Activated T-helper 9 cell treated with anti-CD3 and anti-CD28 coated beads, Interleukin-2, amount 50 U/mL, for 16 hours (primary cell): ENCODE measurements at places on chromosomes 6 and 20.

DNA sequence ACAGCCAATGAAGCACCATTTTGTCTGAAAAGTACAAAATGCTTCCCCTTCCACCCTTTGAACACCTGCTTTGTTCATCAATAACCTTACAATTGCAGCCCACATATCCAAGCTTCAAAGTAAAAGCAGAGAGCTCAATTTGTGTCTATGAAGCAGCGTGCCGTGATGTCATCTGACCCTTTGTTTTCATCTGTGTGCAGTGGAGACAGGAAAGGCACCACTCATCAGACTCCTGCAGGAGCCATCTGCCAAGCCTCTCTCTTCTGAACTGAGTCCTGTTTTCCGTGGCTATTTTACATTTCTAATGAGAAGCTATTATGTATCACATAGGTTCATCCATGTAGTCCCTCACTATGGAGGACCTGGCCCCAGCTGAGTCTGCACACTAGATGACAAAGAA, 7.5 kb upstream of the LY86 start:
- no peak for DNase-seq

DNA sequence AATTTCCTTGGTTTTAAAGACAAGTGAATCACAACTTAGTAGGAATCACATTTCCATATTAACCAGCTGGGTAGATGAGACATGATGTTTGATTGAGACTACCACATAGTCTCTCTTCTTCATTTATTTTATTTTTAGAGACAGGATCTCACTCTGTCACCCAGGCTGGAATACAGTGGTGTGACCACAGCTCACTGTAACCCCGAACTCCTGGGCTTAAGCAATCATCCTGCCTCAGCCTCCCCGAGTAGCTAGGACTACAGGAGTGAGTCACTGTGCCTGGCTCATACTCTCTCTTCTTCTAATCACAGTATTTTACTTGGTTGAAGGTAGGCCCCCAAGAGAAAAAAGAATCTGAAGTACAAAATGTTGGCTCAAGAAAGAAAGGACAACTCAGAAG, 80.2 kb upstream of the ASF1A start:
- DNase-seq, result no peak

GRCh38 chr6:154783229-154783628, 50.0 kb downstream of the SCAF8 start:
- no peak for DNase-seq

GRCh38 chr6:17984812-17985670, 2.4 kb downstream of the KIF13A start:
- DNase-seq, result no peak

DNA sequence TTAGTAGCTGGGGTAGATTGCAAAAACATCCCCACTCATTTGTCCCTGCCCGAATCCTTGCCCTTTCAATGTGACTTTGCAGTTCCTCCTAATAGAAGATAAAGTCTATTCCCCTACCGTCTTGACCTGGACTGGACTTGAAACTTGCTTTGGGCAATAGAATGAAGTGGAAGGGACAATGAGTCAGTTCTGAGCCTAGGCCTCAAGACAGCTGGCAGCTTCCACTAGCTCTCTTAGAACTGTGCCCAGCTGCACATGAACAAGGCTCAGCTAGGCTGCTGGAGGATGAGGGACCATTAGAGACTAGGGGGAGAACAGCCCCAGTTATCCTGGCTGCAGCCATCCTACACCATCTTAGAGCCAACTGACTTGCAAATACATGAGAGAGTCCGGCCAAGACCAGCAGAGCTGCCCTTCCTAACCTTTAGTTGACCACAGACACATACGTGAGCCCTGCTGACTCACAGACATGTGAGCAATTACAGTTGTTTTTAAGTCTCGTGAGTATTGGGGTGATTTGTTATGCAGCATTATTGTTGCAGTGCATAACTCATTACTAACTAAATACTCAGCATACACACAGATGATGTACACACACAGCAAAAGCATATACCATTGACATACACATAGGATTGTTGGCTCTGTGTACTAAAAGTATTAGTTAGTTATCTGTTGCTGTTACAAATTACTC, 105.5 kb downstream of the DHX35 start:
- DNase-seq, result no peak

DNA sequence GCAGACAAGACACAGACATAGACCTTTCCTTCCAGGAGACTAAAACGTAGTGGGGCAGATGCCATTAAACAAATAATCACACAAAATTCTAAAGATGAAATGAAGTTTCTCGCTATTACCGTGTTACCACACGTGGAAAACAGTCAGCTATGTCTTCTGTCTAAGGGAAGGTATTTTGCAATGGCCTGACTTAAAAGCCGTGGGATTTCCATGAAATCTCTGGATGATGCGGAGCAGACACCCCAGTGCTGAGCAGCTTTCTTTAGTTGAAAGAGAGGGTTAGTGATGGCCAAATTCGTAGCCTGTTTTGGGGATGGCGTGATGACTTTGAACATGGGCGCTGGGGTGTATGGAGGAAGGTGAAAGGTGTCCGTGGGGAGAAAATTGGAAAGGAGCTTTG, 281.8 kb downstream of the NRN1 start:
- DNase-seq, result no peak

DNA sequence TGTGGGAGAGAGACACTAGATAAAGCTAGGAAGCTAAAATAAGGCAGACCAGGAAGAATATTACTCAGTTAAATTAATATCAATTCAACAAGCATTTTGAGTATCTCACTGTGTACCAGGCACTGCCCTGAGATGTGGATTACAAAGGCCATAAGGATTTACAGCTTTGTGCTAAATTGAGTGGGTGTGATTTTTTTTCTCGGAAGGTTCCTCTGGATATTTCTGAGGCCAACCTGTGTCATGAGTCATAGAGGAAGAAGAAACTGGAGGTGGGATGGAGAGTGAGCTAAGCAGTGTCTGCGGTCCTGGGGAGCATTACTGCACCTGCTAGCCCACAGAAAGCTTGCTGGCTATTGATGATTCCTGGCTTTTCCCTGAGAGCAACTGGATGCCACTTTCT, 135.2 kb downstream of the RFPL4B start:
- no peak for DNase-seq

- DNase-seq, result no peak
These were observed 379.1 kb downstream of the TENT5A start for GRCh38 chr6:81373414-81373813.

GRCh38 chr6:7262746-7263518, 50.1 kb downstream of the SSR1 start:
- DNase-seq, result no peak

GRCh38 chr20:38623061-38623460, 21.5 kb downstream of the ARHGAP40 start:
- DNase-seq, result no peak

DNA sequence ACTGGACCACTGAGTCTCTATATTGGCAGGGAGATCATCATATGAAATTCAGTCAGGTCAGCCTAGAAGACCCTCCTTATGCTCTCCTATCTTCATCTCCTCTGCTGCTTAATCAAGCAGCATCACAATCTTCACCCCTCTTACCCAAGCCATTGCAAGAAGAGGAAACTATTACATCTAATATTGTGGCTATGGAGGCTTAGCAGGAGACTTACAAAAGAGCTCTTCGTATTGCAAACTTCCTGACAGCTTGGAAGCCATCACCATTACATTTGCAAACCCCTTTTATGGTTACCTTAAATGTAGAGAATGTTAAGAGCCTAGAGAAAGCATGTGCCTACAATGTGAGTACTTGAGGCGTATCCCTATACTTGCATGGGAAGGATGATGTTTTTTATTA, 87.2 kb upstream of the STXBP5 start:
- no peak for DNase-seq

DNA sequence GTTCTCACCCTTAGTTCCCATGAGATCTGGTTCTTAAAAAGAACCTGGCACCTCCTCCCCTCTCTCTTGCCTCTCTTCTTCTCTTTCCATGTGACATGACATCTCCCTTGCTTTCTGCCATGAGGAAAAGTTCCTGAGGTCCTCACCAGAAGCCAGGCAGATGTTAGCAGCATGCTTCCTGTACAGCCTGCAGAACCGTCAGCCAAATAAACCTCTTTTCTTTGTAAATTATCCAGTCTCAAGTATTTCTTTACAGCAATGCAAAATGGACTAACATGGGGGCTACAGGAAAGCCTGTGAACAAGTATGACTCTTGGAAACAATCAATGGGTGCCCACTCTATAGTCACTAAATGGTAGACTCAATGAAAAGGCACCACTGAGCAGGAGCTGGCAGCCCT, 34.5 kb downstream of the ADTRP start:
- no peak for DNase-seq

- DNase-seq, result no peak
These were observed 26.8 kb downstream of the SLC16A10 start for GRCh38 chr6:111114087-111114443.
